ENCODE measurements at places on chromosomes 13 and 19.

GRCh38 chr13:109694972-109695371 is 91.4 kb downstream of the IRS2 start:
- no peak for DNase-seq

DNA sequence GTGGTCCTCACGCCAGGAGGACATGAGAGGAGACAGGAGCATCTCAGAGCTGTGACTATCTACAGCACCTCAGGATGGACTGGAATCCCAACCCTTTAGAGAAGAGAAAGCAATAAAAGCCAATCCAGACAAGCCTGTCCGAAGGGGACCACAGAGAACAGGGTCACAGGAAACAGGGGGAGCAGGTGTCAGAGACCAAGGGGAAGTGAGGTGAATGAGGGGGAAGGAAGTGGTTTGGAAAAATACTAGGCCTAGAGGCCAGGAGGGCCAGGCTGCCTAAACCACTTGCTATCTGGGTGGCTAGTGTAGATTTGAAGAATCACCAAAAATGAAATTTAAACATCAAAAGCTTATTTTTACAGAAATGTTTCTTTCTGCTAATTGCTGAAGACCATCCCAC is 16.2 kb downstream of the TMTC4 start:
- no peak for DNase-seq

- no peak for DNase-seq
Observed at GRCh38 chr19:48479686-48480085, 10.5 kb downstream of the CYTH2 start.

DNA sequence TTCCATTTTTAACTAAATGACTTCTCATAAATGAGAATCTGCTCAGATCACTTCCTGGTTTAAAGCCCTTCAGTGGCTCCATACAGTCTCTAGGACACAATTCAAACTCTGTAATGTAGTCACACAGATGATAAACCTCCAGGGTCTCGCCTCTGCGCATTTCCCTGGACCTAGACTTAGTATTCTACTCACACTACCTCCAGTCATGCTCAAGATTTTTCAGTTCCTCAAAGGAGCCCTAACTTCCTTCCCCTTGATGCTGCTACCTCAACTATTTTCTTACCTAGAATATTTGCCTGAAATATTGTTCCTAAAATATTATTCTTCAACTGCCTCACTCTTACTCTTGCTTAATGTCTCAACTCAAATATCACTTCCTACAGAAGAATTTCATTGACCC is 86.7 kb upstream of the TPP2 start:
- DNase-seq, result no peak

GRCh38 chr13:96020155-96020575 is 33.0 kb downstream of the UGGT2 start:
- DNase-seq, result no peak

All from Right ventricle myocardium superior (tissue), 1 donor.